ENCODE measurements at places on chromosomes 11 and 22.

DNA sequence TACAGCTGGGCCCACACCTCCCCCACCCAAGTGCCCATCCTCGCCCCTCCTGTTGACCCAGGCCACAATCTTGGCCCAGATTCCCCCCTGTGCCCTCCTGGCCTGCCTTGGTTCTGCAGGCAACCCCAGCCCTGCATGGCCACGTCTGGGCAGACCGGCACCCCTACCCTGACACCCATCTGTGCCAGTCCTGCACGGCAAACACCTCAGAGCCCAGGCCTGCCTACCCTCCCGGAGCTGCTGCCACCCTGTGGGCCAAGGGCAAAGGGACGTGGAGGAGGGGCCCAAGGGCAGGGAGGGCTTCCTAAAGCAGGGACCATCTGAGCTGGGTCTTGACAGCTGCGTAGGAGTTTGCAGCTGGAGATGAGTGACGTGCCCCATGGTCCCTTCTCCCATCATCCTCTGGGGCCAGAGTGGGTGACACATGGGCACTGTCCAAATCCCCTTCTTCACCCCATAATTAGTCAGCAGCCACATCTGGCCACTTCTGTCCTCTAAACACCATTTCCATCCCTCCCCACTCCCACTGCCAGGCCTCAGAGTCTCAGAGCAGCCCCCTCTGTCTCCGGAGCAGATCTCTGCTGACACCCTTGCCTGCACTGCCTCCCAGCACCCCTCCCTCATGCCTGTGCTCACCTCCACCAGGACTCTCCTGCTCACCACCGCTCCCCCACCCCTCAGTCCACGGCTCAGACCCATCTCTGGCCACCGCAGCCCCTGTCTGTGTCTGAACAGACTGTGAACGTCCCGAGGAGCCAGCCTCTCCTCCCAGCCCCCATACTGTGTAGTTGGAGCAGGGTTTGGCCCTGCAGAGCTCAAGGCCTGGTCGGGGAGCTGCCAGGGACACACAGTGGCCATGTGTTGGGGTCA, 35.6 kb upstream of the PPARA start:
- DNase-seq, result no peak

- no peak for DNase-seq
These were observed 89.2 kb downstream of the RTL6 start for GRCh38 chr22:44408829-44409192.

DNA sequence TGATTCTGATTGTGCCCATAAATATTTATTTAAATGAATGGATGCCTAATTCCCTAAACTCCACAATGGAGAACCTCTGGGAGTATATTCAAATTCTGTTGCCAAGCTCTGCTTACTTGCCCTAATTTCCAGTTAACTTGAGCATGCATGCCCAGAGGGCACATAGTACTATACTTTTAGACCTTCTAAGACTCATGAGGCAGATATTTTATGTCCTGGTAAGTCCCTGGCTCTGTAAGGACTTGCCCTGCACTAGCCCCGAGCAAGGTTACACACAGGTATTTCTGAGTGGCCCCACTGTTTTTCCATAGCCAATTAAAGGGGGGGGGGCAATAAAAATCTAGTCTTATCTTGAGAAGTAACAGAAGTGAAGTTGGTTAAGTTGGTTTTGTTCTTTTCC, 21.1 kb upstream of the CAPRIN1 start:
- no peak for DNase-seq

- peak; percentile 61 for DNase-seq
These were observed 72.4 kb downstream of the ZNRF3 start for GRCh38 chr22:28955817-28956216.

- no peak for DNase-seq
These were observed 91.2 kb downstream of the RPS6KA4 start for GRCh38 chr11:64450168-64450560.

- no peak for DNase-seq
These were observed 394.4 kb downstream of the OPCML start for GRCh38 chr11:133137939-133138338.

DNA sequence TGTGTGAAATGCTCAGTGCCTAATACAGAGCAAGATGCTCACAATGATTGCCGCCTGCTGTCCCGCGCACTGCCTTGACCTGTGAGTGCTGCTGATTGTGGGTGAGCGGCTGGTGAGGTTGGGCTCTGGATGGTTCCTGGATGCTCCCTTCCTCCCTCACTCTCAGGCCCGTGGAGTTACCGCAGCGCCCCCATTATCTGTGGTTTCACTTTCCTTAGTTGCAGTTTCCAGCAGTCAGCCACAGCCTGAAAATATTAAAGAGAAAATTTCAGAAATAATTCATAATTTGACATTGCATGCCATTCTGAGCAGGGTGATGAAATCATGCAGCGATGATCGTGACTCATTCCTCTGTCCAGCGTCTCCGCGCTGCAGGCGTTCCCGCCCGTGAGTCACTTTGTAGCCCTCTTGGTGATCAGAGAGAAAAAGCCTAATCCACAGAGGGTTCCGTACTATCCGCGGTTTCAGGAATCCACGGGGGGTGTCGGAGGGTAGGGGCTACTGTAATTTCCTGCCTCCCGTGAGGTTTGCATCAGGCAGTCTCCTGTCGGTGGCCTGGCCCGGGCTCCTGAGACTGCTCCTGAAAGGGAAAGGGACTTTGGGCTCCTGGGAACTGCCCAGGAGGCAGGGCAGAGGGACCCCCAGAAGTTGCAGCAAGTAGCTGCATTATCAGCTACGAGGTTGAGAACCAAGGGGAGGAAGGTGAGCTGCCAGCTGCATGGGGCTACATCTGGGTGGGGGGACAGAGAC, 10.6 kb downstream of the RPL3 start:
- no peak for DNase-seq

GRCh38 chr11:46528445-46529094, 65.3 kb downstream of the AMBRA1 start:
- no peak for DNase-seq

GRCh38 chr11:45924036-45924915, 1.8 kb downstream of the LARGE2 start:
- DNase-seq, result no peak

DNA sequence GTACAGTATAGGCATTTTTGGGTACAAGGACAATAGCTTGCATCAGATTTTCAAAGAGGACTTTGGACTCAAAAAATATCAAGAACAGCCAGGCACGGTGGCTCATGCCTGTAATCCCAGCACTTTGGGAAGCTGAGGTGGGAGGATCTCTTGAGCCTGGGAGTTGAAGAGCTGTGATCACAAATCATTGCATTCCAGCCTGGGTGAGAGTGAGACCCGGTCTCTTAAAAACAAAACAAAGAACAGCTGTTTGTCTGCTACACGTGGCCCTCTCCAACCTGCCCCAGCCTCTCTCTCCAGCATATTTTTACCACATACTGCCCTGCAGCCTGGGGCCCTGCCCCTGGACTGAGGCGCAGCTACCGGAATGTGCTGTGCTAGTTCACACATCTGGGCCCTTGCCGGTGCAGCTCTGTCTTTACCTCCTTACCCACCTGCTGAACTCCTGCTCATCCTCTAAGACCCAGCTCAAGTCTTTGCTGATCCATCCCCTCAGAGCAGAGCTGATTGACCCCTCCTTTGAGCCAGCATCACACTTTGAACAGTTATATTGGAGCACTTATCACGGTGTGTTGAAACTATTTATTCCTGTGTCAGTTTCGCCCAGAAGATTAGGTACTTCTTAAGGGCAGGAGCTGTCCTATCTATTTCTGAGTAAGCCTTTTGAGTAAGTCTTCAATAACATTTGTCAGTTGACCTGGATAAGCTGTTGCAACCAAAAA, 29.4 kb downstream of the GRIK4 start:
- DNase-seq, result no peak

- peak; percentile 9 for DNase-seq
These were observed 569 bp downstream of the FAM76B start for GRCh38 chr11:95788921-95789505.

- DNase-seq, result no peak
These were observed 244.0 kb downstream of the CASP12 start for GRCh38 chr11:104654181-104654813.

DNA sequence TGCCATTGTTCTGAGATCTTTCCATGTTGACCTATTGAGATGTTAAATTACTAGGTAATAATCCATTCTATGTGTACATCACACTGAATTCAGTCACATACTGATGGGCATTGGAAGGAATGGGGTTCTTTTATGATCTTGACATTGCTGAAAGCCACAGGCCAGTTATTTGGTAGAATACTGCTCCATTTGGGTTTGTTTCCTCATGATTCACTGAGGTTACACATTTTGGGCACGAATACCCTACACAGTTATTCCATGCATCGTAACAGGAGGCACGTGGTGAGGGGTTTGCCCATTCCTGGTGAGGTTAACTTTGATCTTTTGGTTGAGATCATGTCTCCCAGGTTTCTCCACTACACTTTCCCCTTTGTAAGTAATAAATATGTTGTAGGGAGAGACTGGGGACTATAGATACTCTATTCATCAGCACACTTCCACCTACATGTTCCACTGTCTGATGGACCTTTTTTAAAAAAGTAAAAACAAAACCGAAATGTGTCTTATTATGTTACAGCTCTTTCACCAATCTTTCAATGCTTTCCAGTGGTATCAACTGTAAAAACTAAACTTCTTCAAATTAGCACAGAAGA, 12.0 kb upstream of the FOLR1 start:
- no peak for DNase-seq

- no peak for DNase-seq
These were observed 10.1 kb upstream of the MRPL23 start for GRCh38 chr11:1936781-1937615.

GRCh38 chr11:130300567-130300966, 14.2 kb downstream of the ZBTB44 start:
- DNase-seq, result no peak

GRCh38 chr11:71372693-71373657, 75.2 kb downstream of the DHCR7 start:
- no peak for DNase-seq

GRCh38 chr11:18853086-18853720, 61.6 kb upstream of the PTPN5 start:
- no peak for DNase-seq

DNA sequence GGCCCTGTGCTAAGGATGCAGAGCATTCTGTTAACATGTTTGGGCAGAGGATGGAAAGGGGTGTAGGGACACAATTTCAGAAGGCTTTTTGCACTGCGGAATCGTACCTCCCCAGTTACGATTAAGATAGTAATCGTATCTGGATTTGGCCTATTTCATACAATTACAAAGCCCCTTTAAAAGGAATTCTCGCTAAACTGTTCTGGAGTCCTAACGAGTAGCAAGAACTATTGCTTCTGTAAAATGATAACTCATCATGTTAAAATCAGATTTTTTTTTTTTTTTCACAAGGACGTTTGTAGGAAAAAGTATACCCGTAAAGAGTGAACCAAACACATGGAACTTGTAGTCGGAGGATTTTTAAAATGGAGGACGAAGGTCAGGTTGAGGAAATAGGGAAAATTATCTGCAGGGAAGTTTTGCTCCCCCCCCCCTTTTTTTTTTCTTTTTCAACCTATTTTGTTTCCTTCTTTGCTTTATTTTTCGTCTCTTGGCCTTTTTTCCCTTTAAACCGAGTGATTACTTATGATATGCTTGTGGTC, 934 bp downstream of the HSD17B12 start:
- DNase-seq, result no peak

GRCh38 chr11:79413268-79413667, 27.6 kb downstream of the TENM4 start:
- DNase-seq, result no peak

GRCh38 chr11:69285766-69286165, 8.2 kb upstream of the MYEOV start:
- DNase-seq, result no peak

- DNase-seq, result no peak
These were observed 121.5 kb downstream of the RRAS2 start for GRCh38 chr11:14237444-14237961.

GRCh38 chr11:563812-564578, 3.2 kb downstream of the RASSF7 start:
- no peak for DNase-seq

- DNase-seq, result no peak
These were observed 20.8 kb upstream of the SLN start for GRCh38 chr11:107732689-107733051.

GRCh38 chr11:14336507-14337503, 22.2 kb downstream of the RRAS2 start:
- peak; percentile 41 for DNase-seq

- no peak for DNase-seq
These were observed 51.5 kb upstream of the ACCSL start for GRCh38 chr11:43996318-43996717.

GRCh38 chr11:46381048-46381818, at the start of gene MDK:
Gene MDK, plus strand, starts transcription at chr11:46381669. Its CDS starts 389 bp downstream, at chr11:46382058.
- DNase-seq, result no peak

DNA sequence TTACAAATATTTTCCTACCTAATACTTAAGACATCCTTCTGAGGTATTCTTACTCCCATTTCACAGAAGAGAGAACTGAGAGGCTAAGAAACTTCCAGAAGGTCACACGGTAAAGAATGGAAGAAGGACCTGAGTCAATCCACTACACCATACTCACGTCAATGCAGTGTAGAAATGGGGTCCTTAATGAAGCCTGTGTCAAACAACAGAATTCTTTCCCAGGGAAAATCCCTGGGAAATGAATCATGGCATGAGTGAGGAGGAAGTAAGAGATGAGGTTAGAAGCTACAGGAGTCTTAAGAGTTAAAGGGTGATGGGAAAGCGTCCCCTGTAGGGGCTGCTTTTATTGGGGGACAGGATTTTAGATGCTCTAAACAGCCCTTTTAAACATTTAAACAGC, 147.9 kb downstream of the C11orf91 start:
- DNase-seq, result no peak

GRCh38 chr11:17400048-17400775, 11.8 kb upstream of the KCNJ11 start:
- DNase-seq, result no peak

GRCh38 chr11:65185171-65185570, 3.4 kb downstream of the CAPN1 start:
- DNase-seq, result no peak

GRCh38 chr11:30458541-30458940, 127.6 kb downstream of the MPPED2 start:
- DNase-seq, result no peak

DNA sequence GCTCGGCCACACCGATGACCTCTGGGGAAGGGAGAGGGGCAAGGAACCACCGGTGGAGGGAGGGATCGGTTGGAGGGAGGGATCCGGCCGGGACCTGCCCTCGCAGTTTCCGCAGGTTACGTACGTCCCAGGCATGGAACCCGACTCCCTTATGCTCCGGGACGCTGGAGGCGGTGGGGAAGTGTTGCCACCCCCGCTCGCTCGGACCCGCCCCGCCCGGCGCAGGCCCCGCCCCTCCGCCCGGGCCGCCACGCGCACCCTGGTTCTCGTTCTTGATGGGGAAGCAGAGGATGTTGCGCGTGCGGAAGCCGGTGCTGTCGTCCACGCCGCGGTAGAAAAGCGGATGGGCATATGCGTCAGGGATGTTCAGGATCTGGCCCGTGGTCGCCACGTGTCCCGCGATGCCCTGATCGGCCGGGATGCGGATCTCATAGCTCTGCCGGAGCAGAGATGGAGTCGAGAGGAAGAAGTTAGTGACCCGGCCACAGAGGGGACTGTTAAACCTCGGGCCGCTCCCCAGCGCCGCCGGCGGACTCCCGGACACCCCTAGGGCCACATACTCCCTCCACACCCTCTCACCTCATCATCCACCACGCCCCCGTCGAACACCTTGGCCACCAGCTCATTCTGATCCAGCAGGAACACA, 89.8 kb downstream of the PDE2A start:
- peak; percentile 27 for DNase-seq

- DNase-seq, result no peak
These were observed 53.6 kb downstream of the LRRC32 start for GRCh38 chr11:76616676-76617552.

GRCh38 chr11:57230316-57230715, 6.7 kb downstream of the APLNR start:
- no peak for DNase-seq

GRCh38 chr11:34299284-34299972, 58.4 kb downstream of the ABTB2 start:
- no peak for DNase-seq
